Lung microvascular endothelial cell (primary cell): ENCODE measurements at places on chromosomes 2 and 18. TPM values are rescaled to one million over a fixed set of nuclear protein-coding genes. Genes with fewer than 3 reads are reported as not detected.

DNA sequence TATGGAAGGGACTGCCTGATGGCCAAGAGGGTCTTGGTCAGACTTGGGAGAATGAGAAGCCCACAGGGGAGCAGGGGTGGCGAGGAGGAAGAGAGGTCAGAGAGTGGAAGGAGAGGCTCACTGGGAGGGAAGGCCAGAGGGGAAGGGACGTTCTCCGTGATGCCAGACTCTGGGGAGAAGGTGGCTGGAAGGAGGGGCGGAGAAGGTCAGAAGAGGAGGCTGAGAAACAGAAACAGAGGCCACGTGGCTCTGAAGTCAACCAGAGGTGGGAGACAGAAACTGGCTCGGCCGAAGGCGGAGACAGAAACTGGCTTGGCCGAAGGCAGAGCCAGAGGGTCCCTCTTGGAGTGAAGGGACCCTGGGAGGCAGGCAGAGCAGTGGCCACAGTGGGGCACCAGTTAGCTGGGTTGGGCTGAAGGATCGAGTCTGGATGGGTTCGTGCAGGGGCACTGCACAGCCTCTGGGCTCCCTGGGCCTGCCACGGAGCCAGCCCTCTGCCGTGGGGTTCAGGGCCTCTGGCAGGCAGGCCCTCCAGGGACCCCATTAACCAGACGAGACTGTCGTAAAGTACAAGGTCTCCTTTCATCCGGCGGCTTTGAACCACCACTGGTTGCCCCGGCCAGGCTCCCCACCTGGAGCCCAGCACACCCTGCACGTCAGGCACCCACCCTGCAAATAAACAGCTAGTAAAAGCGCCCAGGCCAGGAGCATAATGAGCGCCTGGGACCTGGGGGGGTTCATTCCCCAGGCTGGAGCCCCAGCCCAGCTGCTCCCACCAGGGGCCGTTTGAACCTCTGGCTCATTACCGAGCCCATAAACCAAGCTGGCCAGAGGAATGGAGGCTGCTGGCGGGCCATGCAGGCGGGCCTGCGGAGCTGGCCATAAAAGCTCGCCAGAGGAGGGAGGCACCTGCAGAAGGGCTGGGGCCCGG, 218.8 kb downstream of the DYSF start:
- DNase-seq = no peak

DNA sequence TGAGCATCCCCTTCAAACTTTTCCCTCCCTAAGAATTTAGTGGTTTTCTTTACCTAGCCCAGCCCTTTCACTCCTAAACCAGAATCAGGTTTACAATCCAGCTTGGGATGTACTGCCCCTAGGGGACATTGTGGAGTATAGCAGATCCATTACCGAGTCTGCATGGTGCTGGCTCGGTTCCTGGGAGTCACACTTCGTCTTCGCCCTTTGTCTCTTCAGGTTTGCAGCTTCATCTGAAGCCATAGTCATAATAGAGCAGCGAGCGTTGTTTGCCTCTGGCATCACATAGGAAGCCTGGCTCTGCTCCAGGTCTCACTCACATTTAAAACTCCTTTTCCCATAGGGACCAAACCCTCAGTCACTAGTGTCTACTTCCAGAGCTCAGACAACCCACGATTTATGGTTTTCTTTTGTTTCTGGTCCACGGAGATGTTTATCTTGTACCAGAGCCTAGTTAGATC, 16.8 kb upstream of the LYPD6 start:
- peak; percentile 25 for DNase-seq

The DLGAP1 gene
- under 0.01 TPM in 1 of 2 replicates, not detected in the other for total RNA-seq

DNA sequence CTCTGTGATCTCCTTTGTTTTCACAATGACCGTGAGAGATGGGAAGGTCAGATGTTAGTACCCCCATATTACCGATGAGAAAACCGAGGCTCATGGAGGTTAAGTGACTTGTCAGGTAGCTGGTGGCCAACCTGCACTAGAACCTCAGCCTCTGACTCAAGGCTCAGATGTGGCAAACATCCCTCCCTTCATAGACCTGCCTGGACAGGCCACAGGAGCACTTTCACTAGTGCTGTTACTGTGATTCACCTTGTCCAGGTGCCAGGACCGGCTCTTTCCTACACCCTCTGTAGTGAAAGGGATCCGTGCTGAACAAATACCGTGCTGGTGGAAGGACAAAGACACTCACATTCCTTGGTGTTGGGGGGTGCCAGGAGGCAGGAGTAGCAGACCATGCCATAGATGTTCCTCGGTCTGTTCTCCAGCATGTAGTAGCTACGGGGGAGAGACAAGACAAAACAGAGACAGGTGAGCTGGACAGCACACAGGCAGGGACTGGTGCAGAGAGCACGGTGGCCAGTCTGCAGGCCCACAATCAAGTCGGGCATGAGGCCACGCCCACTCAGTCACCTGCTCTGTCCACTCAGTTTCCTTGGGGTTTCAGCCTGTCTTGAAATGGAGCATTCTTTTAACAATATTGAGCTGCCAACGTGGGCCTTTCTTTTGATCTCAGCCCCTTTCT, 65.9 kb downstream of the EDAR start:
- DNase-seq = no peak

DNA sequence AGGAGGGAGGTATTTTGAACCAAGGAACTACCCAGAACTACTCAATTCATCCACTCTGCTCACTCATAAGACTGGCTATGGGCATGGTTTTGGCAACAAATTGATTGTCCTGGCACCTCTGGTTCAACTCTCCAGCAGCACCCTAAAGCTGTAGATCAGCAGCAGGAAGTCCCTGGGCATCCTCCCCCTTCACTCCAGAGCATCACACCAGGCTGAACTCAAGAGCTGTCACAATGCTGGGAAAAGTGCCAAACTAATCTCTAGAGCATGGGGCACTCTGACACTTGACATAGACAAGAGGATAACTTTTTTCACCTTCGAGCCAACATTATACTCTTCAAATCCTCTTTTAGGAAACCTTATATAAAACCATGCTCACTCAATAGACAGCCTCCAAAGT, 154.1 kb upstream of the RBBP8 start:
- DNase-seq = no peak

DNA sequence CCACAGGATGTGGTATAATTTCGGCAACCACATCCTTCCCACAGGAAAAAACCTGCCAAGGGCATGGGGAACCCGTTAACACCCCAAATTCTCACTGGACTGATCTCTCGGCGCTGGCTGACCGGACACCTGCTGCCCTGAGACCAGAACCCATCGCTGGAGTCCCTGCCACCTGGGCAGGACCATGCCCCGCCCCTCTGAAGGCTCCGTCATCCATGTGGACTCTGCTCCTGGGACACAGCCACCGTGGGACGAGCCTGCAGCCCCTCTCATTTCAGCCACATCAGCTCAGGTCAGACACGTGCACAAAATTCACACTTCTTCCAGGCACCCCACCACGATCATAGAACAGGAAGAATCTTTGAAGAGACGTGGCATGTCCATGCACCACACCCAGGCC, 108.2 kb downstream of the ZNF516 start:
- DNase-seq = no peak

GRCh38 chr2:186827411-186827810, 21.6 kb downstream of the ZSWIM2 start:
- DNase-seq = no peak

GRCh38 chr2:170567429-170567828, 147.7 kb upstream of the SP5 start:
- no peak for DNase-seq

The ZFAND2B gene
- total RNA-seq = 15.9 and 25.2 TPM in 2 replicates

DNA sequence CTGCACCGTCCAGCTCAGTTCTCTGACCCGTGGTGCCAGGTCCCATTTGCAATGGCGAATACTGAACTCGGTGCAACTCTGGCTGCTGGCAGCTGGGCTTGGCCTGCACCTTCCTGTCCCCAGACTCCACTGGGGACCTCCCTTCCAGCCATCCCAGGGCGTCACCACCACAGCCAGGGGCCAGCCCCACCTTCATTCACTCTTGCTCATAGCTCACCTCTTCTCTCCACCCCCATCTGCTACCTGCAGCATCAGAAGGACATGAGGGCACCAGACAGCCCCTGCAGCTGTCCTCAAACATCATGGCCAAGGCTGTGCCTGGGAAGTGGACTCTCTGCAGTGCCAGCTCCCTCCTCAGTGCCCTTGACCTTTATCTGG, 16.2 kb upstream of the ALPI start:
- DNase-seq = no peak

The SEMA4C gene
- total RNA-seq = 17.9 and 20.8 TPM in 2 replicates

DNA sequence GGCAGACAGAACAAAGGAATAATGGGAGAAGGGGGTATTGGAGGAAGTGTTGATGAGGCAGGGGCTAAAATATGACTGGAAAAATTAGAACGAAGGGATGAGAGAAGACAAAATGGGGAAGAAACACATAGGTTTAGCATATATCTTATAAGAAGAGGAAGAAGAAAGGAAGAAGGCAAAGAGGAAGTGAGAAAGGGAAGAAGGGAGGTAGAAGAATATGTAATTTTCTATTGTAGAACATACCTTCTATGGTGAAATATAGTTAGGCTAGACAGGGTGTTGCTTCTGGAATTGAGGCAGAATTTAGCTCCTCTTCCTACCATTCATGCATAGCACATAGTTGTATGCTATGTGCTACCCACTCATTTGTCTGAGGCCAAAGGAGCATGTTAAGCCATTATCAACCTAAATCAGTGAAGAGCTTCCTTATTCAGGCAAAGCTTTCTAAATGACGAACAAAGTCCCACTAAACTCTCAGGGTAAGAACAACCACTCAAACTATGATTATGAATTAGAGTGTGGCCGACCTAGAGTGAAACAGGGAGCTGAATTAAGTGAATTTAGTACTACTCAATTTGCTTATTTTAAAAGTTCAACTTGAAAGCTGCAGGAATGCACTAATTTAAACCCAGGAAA, 180.9 kb upstream of the GALNT5 start:
- DNase-seq = no peak

- DNase-seq = no peak
These were observed 33.5 kb downstream of the CIB4 start for GRCh38 chr2:26607698-26608097.

DNA sequence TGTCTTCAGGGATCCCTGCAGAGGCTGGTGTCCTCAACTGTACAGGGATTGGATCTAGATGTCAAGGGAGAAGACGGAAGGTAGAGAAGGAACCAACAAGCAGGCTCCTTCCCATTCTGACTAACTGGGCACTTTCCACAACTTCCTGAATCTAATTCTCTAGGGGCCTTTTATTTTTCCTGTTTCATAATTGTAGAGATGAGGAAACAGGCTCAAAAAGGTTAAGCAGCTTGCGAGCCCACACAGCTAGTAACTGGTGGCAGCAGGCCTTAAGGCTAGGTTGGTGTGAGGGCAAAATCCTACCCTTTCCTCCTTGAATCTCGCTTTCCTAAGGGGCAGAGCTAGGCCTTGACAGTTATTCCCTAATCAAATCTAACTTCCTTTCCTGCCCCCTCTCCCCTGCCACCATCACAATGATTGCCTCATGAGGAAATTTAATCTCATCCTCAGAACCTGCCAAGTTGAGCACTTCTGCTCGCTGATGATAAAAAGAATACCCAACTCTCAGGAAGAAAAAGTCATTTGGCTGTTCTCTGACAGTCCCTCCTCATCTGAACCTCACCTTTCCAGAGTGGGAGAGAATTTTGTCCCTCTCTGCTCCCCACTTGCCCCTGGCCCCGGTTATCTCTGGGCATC, 35.7 kb upstream of the POLE4 start:
- DNase-seq = no peak

DNA sequence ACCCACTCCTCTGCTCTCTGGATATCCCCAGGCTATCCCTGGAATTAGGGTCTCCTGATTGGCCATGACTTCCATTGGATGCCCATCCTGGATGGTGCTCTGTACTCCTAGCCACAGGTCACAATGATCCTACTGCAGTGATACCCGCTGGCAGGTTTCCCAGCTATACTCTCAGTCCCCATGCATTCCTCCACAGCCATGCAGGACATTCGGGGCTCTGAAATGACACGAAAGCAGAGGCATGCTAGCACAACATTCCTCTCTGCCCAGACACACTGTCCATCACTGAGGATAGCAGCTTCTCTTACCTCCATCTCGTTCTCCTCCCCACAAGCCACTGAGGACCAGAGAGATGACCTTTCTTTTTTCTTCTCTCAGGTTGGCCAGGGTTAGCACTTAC, 51.7 kb upstream of the SPATS2L start:
- DNase-seq = no peak

The ERFE gene
- under 0.01 TPM in 1 of 2 replicates, not detected in the other for total RNA-seq

GRCh38 chr2:21822505-21822904, 698.7 kb downstream of the TDRD15 start:
- DNase-seq = no peak

DNA sequence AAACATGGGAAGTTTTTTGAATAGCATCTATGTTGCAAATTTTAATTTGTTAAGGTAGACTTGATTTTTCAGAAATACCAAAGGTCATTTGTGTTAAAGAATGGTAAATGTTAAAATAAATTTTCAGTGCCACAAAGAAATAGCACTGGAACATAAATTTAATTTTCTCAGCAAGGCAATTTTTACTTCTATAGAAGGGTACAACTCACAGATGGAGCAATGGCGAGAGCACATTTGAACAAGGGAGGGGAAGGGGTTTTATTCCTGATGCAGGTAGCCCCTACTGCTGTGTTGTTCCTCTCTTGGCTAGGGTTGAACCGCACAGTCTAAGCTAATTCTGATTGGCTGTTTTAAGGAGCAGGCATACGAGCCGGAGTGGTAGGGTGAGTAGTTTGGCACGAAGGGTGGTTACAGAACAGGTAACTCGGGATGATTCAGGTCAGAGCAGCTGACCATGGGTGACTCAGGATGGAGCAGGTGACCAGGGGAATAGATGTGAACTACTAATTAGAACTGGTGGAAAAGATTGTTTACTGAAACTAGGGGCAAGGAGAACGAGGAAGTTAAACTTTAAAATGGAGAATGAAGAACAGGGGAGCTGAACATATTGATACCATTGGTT, 50.1 kb upstream of the PSME4 start:
- no peak for DNase-seq

- DNase-seq = no peak
These were observed 70.1 kb upstream of the ASB18 start for GRCh38 chr2:236334122-236334876.

The HOXD13 gene
- not detected in 2 replicates for total RNA-seq

- DNase-seq = no peak
These were observed 6.7 kb upstream of the GPR55 start for GRCh38 chr2:230931556-230932231.

GRCh38 chr2:45182667-45183295, 173.5 kb upstream of the SIX2 start:
- DNase-seq = no peak

- no peak for DNase-seq
These were observed 5.8 kb upstream of the IKZF2 start for GRCh38 chr2:213157242-213157641.

- no peak for DNase-seq
These were observed 41.9 kb downstream of the CDC42EP3 start for GRCh38 chr2:37629529-37629928.

DNA sequence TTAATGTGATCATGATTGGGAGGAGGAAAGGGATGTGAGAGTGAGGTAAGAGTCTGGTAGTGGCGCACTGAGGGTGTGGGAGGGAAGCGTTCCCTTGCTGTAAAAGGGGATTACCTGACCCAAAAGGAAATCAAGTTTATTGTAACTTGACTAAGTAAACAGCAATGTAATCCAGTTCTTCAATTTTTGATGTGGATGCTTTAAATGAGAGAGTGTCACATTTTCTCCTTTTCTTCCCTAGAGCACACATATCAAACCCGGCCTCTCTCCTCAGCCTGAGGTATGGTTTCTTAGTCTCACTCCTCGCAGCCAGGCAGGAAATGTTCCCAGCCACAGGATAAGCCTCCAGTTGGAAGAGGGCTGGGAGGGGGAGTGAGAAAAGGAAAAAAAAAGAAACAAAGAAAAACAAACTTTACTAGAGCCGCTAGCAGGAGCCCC, 688 bp upstream of the ARHGAP28 start:
- no peak for DNase-seq

The ATP6V1B1 gene
- total RNA-seq = not detected in 2 replicates

The NMUR1 gene
- not detected in 2 replicates for total RNA-seq
